ENCODE measurements at places on chromosomes 13 and 19. TPM values are rescaled to one million over a fixed set of nuclear protein-coding genes. Genes with fewer than 3 reads are reported as not detected.

DNA sequence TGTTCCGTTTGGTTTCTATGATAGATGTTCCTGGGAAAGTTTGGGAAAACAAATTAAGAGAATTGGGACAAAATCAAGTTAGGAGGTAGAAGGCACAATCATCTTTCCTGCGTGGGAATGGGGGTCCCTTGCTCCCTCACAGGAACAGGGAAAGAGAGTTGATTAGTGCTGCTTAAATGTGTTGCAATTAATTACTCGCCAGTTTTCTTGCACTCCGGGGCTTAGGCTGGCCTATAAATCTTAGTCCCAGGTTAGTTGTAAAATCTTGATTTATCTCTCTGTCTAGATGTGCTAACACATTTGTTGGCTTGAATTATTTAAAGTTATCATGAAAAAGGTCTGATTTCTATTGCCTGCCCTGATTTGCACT, 10.1 kb downstream of the B3GLCT start:
- H3K27ac ChIP-seq: no peak overlapping the region
- H3K4me1 ChIP-seq: peaks cover 10% of the 10 kb centered on the region
- H3K4me3 ChIP-seq: no peak overlapping the region
- no peak for DNase-seq
- no peaks in the 10 kb centered on the region for H3K27me3 ChIP-seq

GRCh38 chr13:98493042-98493712, 83.7 kb downstream of the STK24 start:
- peaks cover 39% of the 10 kb centered on the region for H3K4me1 ChIP-seq
- no peaks in the 10 kb centered on the region for H3K36me3 ChIP-seq

GRCh38 chr13:106276876-106277275, 258.6 kb downstream of the EFNB2 start:
- no peaks in the 10 kb centered on the region for H3K36me3 ChIP-seq
- DNase-seq: no peak
- H3K4me1 ChIP-seq: no peaks in the 10 kb centered on the region
- H3K27ac ChIP-seq: no peak overlapping the region

DNA sequence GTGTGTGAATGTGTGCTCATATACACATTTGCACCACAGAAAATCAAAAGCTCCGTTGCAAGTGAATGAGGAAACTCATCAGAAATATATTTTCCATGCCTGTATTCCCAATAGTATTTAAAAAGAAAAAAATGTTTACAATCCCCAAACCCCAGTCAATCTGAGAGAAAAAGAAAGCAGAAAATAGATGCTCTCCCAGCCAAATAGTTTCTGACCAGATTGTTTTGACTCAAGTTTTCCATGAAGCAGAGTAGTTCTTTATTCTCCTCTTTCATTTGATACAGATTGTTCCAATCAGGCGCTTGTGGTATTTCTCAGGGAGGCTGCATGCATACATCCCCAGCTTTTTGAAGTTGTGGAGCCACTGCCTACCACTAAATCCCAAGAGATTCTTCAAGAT, 110.6 kb downstream of the STARD13 start:
- H3K4me1 ChIP-seq: no peaks in the 10 kb centered on the region
- H3K27ac ChIP-seq: no peak overlapping the region
- H3K27me3 ChIP-seq: no peaks in the 10 kb centered on the region
- no peak overlapping the region for H3K4me3 ChIP-seq
- no peaks in the 10 kb centered on the region for H3K36me3 ChIP-seq

GRCh38 chr13:69373747-69374425, 733.7 kb upstream of the ATXN8OS start:
- H3K27ac ChIP-seq: no peak overlapping the region
- H3K36me3 ChIP-seq: no peaks in the 10 kb centered on the region
- DNase-seq: no peak
- H3K4me1 ChIP-seq: no peaks in the 10 kb centered on the region

- H3K27me3 ChIP-seq: no peaks in the 10 kb centered on the region
- no peaks in the 10 kb centered on the region for H3K36me3 ChIP-seq
- no peak overlapping the region for H3K4me3 ChIP-seq
- peak; percentile 77 for DNase-seq
- H3K27ac ChIP-seq: peak overlapping the region; percentile 62
Observed at GRCh38 chr13:44243198-44243857, 130.3 kb upstream of the SERP2 start.

DNA sequence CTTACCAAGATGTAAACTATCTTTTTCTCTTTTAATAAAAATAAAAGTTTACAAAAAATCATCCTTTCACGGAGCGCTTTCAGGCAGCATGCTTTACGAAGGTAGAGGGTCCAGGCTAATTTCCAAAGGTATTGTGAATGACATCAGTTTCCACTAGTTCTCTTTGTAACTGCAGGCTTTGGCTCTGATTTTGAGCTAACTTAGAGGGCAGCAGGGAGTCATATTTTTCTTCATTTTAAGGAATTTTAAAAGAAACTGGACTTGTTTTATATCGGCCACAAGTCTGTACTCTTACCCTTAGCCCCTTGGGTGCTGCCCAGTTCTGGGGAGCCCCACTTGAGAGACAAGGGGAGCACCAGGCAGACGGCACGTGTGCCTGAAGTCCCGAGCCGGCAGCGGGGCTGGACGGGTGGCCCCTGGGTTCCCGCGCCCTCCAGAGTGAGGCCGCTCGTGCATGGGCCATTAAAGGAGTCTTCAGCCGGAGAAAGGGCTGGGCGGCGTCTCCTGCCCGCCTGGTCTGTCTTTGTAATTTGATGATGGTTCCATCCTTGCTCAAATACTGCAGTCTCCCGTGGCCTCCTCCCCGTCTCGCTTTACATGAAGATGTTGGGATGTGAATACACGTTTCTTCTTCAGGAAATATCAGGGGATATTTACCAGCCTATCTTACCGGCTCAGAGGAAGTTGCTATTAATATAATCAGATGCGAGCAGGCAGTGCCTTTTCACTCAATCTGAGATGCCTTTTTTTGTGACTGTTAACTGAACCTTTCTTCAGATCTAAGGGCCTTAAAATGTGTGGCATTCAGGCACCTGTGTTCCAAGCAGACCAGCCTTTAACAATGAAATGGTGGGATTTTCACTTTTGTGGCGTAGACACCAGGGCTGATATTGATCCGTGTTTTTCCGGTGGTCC, 67.4 kb downstream of the GGACT start:
- peaks cover 7% of the 10 kb centered on the region for H3K4me1 ChIP-seq
- H3K4me3 ChIP-seq: no peak overlapping the region
- H3K27me3 ChIP-seq: no peaks in the 10 kb centered on the region
- no peaks in the 10 kb centered on the region for H3K36me3 ChIP-seq

DNA sequence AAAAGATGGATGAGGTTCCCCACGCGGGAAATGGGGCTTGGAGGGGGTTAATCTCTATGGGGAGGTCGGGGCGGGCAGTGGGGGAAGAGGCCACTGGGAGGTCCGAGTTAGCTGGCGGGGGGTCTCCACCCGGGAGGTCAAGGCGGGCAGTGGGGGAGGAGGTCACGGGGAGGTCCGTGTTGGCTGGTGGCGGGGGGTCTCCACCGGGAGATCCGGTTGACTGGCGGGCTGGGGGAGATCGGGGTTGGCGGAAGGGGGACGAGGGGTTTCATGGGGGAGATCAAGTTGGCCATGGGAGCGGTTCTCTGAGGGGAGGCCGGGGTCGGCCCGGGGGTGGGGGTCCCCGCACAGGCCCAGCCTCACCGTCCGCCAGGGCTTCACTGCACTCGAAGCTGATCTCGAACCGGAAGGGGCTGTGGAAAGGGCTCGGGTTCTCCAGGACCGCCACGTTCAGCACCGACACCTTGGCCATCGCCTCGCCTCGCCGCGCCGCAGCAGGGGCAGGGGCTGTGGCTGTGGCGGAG, 342 bp downstream of the ASF1B start:
- no peak for DNase-seq
- no peaks in the 10 kb centered on the region for H3K27me3 ChIP-seq
- no peaks in the 10 kb centered on the region for H3K36me3 ChIP-seq

DNA sequence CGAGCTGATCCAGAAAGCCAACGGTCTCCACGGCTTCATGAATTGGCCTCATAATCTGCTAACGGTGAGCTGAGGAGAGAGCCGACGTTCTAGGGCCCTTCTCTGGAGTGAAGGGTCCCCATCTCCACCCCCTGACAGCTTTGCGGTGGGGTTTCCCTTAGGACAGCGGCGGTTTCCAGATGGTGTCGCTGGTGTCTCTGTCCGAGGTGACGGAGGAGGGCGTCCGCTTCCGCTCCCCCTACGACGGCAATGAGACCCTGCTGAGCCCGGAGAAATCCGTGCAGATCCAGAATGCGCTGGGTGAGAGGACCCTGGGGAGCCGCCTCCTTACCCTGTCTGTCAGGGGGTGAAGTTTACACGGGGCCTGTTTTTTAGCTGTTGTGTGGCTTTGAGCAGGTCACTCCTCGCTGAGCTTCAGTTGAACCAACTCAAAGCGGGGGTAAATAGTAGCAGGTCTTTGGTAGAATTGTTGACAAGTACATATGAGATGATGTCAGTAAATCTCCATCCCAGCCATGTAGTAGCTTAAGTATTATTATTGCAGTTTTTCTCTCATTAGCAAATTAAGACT, 801 bp downstream of the QTRT1 start:
- H3K27ac ChIP-seq: peak overlapping the region; percentile 48
- H3K36me3 ChIP-seq: no peaks in the 10 kb centered on the region
- DNase-seq: no peak

DNA sequence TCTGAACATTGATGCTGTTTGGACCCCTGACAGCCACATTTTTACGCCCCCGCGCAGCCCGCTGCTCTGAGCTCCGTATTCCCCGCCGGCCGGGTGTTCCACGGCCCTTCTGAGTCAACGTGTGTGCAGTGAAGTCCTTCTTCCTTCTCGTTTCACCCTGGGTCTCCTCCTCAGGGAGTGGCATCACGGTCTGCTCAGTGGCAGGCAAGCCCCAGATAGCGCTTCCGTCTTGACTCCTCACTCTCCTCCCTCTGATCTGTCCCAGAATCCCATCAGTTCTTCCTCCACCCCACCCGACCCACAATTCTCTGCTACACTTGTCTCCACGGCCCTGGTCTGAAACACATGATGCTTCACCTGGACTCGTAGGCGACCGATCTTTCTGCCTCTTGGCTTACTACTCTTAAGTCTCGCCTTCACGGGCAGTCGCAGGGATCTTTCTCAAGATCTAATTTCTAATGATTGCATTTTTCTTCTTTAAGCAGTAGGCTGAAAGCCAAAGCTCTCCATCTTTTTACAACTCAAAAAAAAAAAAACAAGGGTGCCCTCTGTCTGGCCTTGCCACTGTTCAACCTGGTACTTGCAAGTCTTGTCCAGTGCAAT, 33.9 kb downstream of the CCNE1 start:
- no peaks in the 10 kb centered on the region for H3K36me3 ChIP-seq
- DNase-seq: peak; percentile 53
- peaks cover 11% of the 10 kb centered on the region for H3K4me1 ChIP-seq
- peak overlapping the region; percentile 47 for H3K4me3 ChIP-seq
- no peaks in the 10 kb centered on the region for H3K27me3 ChIP-seq

GRCh38 chr13:47306991-47307390, 410.1 kb upstream of the HTR2A start:
- H3K36me3 ChIP-seq: no peaks in the 10 kb centered on the region
- no peak overlapping the region for H3K4me3 ChIP-seq
- no peaks in the 10 kb centered on the region for H3K27me3 ChIP-seq
- H3K27ac ChIP-seq: no peak overlapping the region
- DNase-seq: no peak

DNA sequence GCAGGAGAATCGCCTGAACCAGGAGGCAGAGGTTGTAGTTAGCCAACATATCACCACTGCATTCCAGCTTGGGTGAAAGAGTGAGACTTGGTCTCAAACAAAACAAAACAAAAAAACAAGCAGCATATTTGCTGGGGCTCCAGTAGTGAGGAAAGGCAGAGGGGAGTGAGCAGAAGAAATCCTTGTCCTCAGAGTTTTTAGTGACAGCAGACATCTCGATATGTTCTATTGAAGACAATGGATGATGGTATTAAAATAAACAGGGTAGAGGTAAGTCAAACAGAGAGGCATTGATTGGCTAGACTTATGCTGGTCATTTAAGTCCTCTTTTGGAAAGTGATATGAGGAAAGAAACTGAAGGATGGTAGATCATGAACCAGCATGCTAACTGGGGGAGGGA, 19.0 kb downstream of the NLRP7 start:
- H3K4me3 ChIP-seq: no peak overlapping the region
- H3K27ac ChIP-seq: no peak overlapping the region
- no peak for DNase-seq

DNA sequence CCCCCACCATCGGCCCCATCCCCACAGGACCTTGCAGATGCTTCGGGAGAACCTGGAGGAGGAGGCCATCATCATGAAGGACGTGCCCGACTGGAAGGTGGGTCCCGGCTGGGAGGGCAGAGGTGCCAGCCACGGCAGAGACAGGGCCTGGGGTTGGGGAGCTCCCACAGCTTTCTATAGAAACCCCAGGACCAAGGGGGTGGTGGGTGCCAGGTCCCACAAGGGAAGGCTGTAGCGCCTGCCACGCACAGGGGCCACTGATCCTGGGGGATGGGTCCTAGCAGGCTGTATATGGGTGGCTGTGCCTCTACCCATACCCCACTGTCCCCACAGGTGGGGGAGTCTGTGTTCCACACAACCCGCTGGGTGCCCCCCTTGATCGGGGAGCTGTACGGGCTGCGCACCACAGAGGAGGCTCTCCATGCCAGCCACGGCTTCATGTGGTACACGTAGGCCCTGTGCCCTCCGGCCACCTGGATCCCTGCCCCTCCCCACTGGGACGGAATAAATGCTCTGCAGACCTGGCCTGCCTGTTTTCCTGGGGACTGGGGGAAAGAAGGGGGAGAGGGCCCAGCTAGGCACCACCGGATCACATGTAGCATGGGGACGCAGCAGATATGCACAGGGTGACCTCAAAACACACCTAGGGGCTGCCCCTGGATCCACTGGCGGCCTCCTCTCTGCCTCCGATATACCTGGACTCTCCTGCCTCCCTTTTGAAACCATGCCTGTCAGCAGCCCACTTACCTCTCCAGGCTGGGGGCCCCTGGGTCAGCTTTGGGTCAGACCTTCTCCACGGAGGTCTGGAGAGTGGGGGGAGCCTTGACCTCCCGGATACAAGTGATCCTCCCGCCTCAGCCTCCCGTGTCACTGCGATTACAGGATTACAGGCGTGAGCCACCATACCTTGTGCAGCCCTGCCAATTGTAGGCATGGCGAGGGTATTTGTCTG, 761 bp upstream of the YJEFN3 start:
- no peak overlapping the region for H3K4me3 ChIP-seq
- no peaks in the 10 kb centered on the region for H3K27me3 ChIP-seq
- no peak for DNase-seq
- peaks cover 11% of the 10 kb centered on the region for H3K4me1 ChIP-seq
- H3K27ac ChIP-seq: no peak overlapping the region
- peaks cover 3% of the 10 kb centered on the region for H3K36me3 ChIP-seq

- no peaks in the 10 kb centered on the region for H3K4me1 ChIP-seq
- no peaks in the 10 kb centered on the region for H3K36me3 ChIP-seq
- peaks cover 3% of the 10 kb centered on the region for H3K27me3 ChIP-seq
Observed at GRCh38 chr13:112587764-112588489, at the start of gene TUBGCP3. Gene TUBGCP3, minus strand, starts transcription at chr13:112588153. Its CDS starts 173 bp downstream, at chr13:112587980.

- H3K4me1 ChIP-seq: no peaks in the 10 kb centered on the region
- H3K4me3 ChIP-seq: no peak overlapping the region
Observed at GRCh38 chr19:17625980-17626379, 62.2 kb downstream of the UNC13A start.

- no peak overlapping the region for H3K4me3 ChIP-seq
- no peaks in the 10 kb centered on the region for H3K36me3 ChIP-seq
- no peak overlapping the region for H3K27ac ChIP-seq
Observed at GRCh38 chr13:106052200-106052767, 483.2 kb downstream of the EFNB2 start.

- no peaks in the 10 kb centered on the region for H3K27me3 ChIP-seq
- no peak for DNase-seq
- H3K4me1 ChIP-seq: no peaks in the 10 kb centered on the region
- H3K4me3 ChIP-seq: no peak overlapping the region
- H3K36me3 ChIP-seq: no peaks in the 10 kb centered on the region
Observed at GRCh38 chr13:29858667-29859066, 8.2 kb upstream of the UBL3 start.

NXNL1 gene
- 0.16 TPM for polyA plus RNA-seq

CYP2S1 gene
- polyA plus RNA-seq: 2.3 TPM

NLRP4 gene
- polyA plus RNA-seq: not detected

C13orf46 gene
- polyA plus RNA-seq: 0.35 TPM

B3GNT3 gene
- not detected for polyA plus RNA-seq

SYCN gene
- not detected for polyA plus RNA-seq

CYP4F2 gene
- not detected for polyA plus RNA-seq
